ENCODE measurements at places on chromosomes 12 and 14. TPM values are rescaled to one million over a fixed set of nuclear protein-coding genes. Genes with fewer than 3 reads are reported as not detected.

DNA sequence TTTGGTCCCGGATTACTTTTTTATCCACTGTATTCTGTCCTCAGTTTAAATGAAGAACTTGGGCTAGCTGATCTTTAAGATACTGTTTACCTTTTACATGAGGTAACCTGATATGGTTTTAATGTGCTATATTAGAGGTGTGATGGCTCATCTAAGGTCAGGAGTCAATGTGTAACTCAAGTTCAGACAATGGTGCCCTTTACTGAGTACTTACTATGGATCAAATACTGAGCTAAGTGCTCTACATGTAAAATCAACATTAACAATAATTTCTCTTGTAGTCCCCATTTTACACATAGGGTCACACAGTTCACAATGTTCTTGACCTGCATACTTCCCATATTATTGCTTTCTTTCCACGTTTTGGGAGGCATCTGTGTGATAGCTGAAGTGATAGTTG, 79.2 kb downstream of the CEP83 start:
- no peak overlapping the region for H3K27ac ChIP-seq
- H3K4me1 ChIP-seq = peaks cover 28% of the 10 kb centered on the region
- no peak overlapping the region for H3K4me3 ChIP-seq
- no peak for DNase-seq
- H3K36me3 ChIP-seq = peaks cover 43% of the 10 kb centered on the region

- H3K4me3 ChIP-seq = no peak overlapping the region
- H3K36me3 ChIP-seq = no peaks in the 10 kb centered on the region
- no peaks in the 10 kb centered on the region for H3K4me1 ChIP-seq
- no peak overlapping the region for H3K27ac ChIP-seq
- DNase-seq = no peak
Measured at GRCh38 chr14:99028041-99028440, 244.0 kb downstream of the BCL11B start.

DNA sequence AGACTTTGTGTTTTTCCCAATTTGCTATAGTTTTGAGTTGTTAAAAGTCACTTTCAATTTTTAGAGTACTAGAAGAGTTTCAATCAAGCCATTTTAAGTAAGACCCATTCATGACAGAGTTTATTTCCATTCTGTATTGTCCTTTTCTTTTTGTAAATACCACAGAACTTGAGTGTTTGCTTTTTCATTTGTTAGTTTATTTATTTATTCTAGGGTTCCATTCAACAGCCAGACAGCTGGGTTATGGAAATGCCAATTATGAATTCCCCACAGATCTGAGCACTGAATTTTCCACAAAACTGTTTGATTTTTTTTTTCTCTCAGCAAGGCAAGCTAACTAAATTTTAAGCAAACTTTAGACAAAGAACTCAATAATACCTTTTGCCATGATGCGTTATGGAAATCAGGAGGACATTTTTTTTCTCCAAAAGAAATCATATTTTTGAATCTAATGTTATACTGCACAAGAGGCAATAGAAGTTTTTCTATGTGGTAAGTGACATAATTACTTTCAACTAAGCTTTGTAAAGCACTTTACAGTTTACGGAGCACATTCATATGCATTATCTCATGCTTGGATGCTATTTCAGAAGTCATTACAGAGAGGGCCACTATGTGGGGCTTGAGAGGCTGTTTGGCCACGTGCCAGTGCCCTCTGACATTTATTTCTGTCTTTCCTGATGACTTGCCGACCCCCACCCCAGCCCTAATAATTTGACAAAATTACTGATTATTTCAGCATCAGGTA, 181.5 kb downstream of the VRK1 start:
- no peaks in the 10 kb centered on the region for H3K4me1 ChIP-seq
- peaks cover 4% of the 10 kb centered on the region for H3K36me3 ChIP-seq
- no peak for DNase-seq
- H3K4me3 ChIP-seq = no peak overlapping the region
- H3K27ac ChIP-seq = no peak overlapping the region

The CCNB1IP1 gene
- total RNA-seq = 82.7 TPM

Measured in activated CD8-positive, alpha-beta T cell treated with anti-CD3 and anti-CD28 coated beads for 36 hours (primary cell).